ENCODE measurements at places on chromosomes 2 and 18. TPM values are rescaled to one million over a fixed set of nuclear protein-coding genes. Genes with fewer than 3 reads are reported as not detected.

DNA sequence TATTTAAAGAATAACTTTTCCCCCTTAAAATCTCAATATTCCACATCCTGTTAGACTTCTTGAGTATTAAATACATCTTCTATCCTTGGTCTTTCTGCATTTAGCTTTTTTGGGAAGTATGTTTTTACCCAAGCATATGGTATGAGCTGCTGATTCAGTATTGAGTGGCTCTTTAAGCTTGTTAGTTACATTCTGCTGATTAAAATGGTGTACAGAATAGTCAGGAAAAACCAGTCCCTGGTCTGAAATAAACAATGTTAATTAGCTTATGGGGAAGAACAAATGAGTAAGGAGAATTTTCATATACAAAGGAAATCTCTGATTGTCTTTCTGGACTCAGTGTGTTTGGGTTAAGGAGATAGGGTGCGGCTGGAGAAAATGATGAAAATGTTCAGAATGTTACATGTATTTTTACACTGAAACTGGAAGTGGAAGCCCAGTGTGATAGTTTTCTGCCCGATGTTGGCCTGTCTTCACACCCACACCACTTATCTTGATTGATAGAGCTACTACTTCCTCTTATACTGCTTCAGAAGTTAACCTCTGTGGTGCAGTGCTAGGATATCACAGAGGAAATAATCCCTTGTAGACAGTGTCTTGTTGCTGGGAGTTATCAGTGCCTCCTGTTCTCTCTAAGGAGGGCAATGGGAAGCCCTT is 84.0 kb downstream of the MSH2 start:
- no peak for DNase-seq

- DNase-seq, result no peak
These were observed 184.3 kb downstream of the MCFD2 start for GRCh38 chr2:46731280-46731679.

- no peak for DNase-seq
These were observed 13.9 kb upstream of the HTR2B start for GRCh38 chr2:231138699-231139098.

- DNase-seq, result no peak
These were observed 180.6 kb upstream of the CCDC68 start for GRCh38 chr18:55139836-55140235.

DNA sequence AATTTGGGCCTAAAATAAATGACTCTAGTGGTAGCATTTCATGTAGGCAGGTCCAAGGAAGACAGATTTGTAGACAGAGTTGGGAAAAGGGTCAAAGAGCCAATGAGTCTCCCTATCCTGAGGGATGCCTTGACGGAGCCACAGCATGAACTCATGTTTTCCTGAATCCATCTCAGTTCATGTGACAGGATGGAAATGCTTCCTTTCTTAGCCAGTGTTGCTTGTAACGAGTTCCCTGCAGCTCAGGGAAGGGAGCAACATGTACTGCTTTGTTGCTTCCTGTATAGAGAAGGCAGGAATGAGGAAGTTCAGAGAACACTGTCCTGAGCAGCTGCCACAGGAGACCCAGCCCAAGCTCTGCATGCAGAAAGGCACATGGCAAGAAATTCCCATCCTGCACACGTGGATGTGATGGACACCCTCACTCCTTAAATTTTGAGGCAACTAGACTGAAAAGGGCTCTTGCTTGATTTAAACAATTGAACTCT is 27.9 kb downstream of the TMEM17 start:
- no peak for DNase-seq

DNA sequence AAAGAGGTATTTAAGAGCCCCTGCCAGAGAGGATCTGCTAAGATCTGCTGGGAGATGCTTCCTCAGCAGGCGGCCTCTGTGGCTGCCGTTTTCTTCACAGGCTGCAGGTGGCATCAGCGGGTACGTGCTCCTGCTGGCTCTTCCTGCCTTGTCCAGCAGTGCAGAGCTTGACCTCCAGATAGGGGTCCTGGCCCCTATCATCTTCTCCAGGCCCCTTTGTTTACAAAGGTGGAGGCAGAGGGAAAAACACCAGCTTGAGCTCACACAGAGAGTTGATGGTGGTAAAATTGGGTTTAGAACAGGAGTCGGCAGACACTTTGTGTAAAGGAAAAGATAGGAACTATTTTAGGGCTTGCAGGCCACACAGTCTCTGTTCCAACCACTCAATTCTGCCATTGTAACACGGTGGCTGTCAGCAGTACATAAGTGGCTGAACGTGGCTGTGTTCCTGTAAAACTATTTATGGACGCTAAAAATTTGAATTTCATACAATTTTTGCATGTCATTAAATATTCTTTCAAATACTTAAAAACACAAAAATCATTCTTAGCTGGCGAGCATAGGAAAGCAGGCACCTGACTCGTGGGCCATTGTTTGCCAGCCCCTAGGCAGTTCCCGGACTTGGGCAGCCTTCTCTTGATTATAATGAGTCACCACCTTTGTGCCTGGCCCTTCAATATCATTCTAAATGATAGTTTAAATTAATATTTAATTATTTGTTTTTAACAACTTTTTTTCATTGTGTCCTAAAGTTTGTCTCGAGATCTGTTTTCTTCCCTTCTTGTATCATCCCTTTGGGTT is 98.2 kb upstream of the B3GNT7 start:
- DNase-seq, result no peak

- DNase-seq, result no peak
These were observed 19.8 kb downstream of the YWHAQ start for GRCh38 chr2:9610781-9611548.

DNA sequence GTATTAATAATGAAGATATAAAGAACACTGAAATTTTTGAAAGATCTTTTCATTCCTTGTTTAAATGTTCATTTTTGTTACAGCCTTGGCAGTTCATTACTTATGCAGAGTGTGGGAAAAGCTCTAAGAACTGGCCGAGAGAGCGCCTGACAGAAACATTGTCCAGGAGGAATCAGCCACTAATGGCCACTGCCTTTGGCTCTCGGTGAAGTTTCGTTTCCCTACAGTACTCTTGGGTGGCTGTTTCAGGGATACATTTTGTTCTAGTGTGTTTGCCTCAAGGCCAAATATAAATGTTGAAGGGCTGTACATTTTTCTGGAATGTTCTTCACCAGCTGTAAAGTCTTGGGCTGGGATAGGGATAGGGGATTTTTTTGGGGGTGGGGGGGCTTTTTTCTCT is 10.7 kb downstream of the SPTBN1 start:
- DNase-seq, result no peak

DNA sequence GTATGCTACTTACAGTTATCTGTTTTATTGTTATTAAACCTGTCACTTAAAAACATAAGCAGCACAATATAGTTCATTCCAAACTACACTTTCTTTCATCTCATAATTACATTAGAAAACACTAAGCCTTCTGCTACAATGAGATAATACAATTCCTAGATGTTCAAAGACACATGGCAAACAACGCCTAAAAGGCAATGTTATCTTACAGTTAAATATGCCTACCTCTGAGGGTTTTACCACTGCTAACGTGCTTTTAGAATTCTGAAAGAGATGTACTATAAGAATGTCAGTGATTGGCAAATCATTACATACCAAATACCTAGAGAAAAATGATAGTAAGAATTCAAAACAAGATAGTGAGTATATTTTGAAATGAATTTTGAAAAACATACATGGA is 46.8 kb upstream of the SPOPL start:
- DNase-seq, result no peak

DNA sequence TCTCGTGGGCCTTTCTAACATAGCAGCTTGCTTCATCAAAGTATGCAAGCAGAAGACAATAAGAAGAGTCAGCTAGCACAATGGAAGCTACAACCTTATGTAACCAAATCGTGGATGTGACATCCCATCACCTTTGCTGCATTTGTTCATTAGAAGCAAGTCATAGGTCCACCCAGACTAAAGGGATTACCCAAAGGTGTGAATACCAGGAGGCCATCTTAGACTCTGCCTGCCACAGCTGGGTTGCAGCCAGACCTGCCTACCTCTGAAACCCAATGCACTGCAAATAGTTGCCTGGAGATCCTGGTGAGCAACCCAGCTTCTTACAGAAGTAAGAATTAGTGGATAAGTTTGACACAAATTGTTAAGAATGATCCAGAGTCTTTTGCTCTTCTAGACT is 10.6 kb downstream of the SLC1A4 start:
- no peak for DNase-seq

DNA sequence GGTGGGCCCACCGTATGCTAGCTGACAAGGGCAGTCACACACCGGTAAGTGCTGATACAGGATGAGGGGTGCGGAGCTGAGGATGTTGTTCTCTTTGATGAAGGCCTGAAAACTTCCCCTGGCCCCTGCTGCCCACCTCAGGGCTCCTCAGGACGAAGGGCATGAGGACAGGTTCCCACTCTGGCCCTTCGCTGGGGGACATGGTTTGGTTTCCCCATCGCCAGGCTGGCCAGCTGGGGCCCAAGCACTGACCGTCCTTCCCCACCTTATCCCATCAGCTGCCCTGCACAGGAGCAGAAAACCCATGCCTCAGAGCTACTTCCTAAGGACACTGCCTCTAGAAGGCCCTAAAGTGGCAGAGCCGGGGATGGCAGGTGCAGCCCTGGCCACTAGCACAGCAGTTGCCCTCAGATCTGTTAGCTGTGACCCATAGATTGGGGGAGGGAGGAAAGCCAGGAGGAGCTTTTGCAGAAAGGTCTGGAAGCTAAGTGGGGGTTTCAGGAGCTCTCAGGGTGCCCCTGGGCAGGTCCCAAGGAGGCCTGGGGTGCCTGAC is 66.5 kb downstream of the TFCP2L1 start:
- DNase-seq, result no peak

DNA sequence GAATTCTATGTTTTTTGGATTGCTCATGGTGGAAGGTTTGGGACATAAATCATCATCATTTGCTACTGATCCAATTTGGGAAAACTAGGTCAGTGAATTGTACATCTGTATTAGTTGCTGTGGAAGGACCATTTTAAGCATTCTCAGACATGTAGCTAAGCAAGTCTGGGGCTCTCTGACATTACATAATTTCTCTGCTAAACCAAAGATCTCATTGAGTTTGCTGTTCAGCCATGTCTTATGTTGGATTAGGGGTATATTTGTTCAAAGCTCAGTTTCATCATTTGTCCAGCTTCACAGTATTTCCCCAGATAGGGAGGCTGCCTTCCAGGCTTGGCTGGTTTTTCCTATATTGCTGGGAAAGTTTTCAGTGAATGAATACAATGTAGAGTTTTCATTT is 399.7 kb downstream of the MTX2 start:
- no peak for DNase-seq

GRCh38 chr2:215982465-215982875 is 30.9 kb downstream of the MREG start:
- no peak for DNase-seq

DNA sequence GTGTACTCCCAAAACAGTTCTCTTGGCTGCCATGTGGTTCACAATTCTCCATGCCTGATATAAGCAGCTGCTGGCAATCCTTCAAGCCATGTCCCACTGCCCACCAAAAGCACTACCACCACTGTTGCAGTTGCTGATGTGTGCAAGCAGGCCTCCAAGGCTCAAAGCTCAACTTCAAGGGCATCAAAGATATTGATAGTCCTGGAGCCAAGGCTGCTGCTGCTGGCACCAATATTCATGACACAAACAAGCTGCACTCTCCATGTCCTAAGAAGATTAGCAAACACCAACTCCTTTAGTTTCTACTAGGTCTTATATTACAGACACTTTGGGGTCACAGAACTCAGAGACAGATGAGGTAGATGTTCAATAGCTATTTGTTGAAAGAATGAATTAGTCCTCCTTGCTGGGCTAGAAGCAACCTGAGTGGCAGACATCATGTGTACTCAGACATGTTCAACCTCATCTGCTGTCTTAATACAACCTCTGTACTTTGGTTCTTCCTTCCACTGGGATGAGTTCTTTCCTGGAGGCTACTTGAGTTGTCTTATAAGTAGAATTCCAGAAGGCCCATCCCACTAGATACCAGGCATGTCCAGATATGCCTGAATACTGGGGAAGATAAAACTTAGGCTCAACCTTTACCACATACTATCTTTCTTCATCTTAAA is 104.5 kb upstream of the UGP2 start:
- no peak for DNase-seq

DNA sequence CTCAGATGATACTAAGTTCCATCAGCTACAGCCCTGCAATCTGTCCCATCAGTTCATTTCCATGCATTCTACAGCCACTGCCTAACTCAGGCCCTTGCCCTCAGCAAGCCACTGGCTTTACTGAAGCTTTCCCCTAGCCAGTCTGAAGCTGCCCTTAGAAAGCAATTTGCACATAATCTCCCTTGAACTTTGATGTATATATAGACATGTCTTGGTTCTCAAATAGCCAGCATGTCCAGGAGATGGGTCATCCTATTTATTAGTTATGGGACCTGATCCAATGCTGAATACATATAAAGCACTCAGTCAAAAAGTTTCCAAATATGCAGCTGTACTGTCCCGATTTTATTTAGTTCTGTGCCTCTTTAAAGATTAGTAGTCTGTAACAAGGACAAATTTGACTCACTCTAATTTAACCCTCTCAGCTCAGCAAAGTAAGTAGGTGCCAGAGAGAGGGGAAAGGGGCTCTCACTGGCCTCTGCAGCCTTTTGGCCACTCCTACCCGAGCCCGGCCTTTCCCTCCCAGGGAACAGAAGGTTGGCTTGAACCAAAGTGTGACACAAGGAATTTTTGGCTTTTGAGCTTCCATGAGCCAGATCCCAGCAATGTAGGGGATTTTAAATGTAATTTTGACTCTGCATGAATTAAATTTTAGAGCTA is 70.7 kb downstream of the CCDC93 start:
- no peak for DNase-seq

GRCh38 chr2:1278125-1278524 is 135.1 kb upstream of the TPO start:
- no peak for DNase-seq

DNA sequence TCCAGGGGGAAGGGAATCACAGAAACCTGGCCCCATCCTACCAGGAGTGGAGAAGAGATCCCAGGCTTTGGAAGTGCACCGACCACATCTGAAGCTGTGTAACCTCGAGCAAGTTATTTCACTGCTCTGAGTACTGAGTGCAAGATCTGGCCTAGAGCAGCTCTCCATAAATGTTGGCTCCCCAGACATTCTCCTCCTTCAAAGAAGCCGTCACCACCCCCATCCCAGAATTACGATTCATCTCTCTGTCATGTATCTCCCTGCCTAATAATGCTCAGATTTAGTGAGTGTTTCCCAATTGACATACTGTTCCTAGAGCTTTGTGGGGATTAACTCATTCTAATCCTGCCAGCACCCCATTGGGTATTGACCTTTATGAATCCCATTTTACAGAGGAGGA is 51.7 kb downstream of the TNS1 start:
- no peak for DNase-seq

BAZ2B gene
- polyA plus RNA-seq, result 55.6 TPM

ABCB11 gene
- polyA plus RNA-seq, result not detected

CCDC141 gene
- 0.21 TPM for polyA plus RNA-seq

SDC1 gene
- polyA plus RNA-seq, result 36.1 TPM

ACADL gene
- polyA plus RNA-seq, result 18.4 TPM

SPHKAP gene
- polyA plus RNA-seq, result 7.5 TPM

PROKR1 gene
- polyA plus RNA-seq, result 0.22 TPM

DHRS9 gene
- polyA plus RNA-seq, result 1.6 TPM

Data from right renal pelvis (tissue), 4 donors.